ENCODE measurements at places on chromosomes 1 and 21.

DNA sequence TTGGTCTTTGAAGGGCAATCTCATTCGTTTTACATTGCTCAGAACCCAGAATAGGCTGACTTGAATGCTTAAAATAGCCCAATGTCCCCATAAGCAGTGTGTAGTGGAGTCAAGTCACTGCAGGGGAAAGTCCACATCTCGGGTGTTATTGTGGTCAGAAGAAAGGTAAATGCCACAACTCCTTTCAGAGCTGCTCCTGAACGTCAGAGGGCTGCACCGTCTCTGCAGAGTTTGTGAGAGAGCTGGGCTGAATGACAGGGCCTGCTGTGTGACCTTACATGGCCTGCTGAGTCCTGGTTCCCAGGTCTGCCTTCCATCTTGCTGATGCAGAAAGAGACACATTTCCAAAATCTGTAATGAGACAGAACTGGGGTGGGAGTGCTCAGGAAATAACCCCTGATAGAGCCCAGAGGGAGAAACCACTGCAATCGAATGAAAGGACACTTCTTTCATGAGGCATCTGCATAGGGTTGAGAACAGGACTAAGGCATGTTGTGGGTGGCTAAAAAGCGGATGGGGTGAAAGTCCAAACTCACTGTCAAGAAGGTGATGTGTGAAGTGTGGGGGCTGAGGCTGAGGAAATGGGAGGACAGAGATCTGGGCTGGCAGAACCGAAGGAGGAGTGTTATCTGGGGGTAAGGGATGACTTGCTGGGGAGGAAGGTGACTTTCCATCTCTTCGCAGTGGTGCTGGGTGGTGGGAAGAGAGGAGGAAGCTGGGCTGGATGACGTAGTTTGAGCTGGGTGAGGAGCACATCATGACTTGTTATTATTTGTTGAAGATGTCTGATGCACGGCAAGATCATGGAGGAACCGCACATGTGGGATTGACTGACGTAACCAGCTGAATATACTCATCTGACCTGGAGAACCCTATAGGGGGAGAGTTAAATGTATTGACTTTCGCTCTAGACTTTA lies 33.7 kb downstream of the XCL2 start:
- peak overlapping the region; percentile 98 for H3K27ac ChIP-seq
- peak; percentile 50 for DNase-seq
- no peaks in the 10 kb centered on the region for H3K27me3 ChIP-seq
- peaks cover 63% of the 10 kb centered on the region for H3K4me1 ChIP-seq
- no peak overlapping the region for H3K4me3 ChIP-seq
- no peaks in the 10 kb centered on the region for H3K36me3 ChIP-seq

DNA sequence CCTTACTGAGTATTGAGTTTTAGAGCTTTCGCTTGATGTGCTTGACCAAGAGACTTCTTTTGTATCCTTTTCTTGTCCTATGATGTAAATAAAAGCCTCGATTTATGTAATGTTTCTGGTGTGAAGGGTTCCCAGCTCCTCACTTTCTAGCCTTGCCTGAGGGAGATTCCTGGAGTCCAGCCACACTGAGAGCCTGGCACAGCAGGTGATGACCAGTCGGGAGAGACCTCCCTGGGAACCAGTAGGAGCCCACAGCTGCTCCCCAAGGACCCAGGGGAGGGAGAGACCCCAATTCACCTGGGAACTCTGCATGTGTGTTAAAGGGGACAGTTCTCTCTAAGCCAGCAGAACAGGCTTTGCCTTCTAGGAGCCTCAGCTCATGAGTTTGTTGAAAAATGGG lies 8.9 kb downstream of the C1orf115 start:
- no peak overlapping the region for H3K27ac ChIP-seq
- no peaks in the 10 kb centered on the region for H3K36me3 ChIP-seq
- no peak for DNase-seq

- no peaks in the 10 kb centered on the region for H3K36me3 ChIP-seq
- DNase-seq = no peak
- peaks cover 17% of the 10 kb centered on the region for H3K4me1 ChIP-seq
- H3K4me3 ChIP-seq = no peak overlapping the region
- H3K27ac ChIP-seq = peak overlapping the region; percentile 67
These were observed 148.4 kb downstream of the COP1 start for GRCh38 chr1:176058686-176059085.

DNA sequence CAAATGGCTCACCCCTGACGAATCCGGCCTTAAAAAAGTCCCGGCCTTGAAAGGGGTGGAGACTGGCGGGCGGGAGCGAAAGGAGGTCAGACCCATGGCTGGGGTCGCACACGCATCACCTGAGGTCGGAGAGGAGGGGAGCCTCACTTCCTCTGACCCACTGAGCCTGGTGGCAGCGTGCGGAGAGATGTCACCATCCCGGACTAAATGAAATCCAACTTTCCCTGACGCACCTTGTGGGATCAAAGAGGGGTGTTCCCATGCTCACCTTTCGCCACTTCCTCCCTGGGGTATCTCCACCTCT lies 709 bp upstream of the SLC41A1 start:
- H3K4me1 ChIP-seq = peaks cover 30% of the 10 kb centered on the region
- H3K27ac ChIP-seq = peak overlapping the region; percentile 69
- DNase-seq = no peak
- H3K36me3 ChIP-seq = peaks cover 4% of the 10 kb centered on the region
- H3K27me3 ChIP-seq = no peaks in the 10 kb centered on the region

GRCh38 chr1:203871114-203871880 lies 9.9 kb downstream of the SNRPE start:
- H3K36me3 ChIP-seq = peaks cover 24% of the 10 kb centered on the region
- H3K27ac ChIP-seq = no peak overlapping the region
- H3K4me3 ChIP-seq = no peak overlapping the region
- H3K27me3 ChIP-seq = no peaks in the 10 kb centered on the region

DNA sequence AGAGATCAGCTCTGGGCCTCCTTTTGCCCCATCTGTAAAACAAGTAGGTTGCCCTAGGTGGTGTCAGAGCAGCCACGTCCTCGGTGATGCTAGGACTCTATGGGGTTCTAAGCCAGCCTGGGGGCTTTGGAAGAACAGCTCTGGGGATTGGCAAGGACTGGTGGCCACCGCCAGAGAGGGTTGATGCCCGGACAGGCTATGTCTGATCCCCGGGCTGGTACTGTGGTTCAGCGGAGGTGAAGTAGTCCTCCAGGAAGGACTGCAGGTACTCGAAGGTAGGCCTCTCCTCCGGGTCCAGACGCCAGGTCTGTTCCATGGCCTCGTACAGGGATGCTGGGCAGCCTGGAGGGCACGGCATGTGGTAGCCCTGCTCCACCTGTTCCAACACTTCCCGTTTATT lies 8.8 kb upstream of the AHDC1 start:
- no peak overlapping the region for H3K27ac ChIP-seq
- H3K36me3 ChIP-seq = no peaks in the 10 kb centered on the region
- H3K4me3 ChIP-seq = no peak overlapping the region
- peaks cover 5% of the 10 kb centered on the region for H3K4me1 ChIP-seq
- DNase-seq = no peak

DNA sequence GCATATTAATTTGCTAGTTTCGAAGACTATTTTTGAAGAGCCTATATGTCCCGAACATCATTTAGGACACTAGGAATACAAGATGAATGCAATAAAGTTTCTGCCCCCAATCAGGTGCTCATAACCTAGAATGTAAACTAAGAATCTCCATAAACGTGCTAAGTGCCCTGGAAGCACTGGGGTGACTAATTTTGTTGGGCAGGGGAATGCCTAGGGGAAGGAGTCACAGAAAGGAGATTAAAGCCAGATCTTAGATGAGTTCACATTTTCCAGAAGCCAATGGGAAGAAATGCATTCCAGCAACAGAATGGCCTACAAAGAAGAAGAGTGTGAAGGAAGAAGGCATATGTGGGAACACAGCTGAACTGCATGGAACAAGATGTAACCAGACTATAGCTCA lies 19.5 kb downstream of the SCYL3 start:
- DNase-seq = peak; percentile 33
- H3K4me3 ChIP-seq = no peak overlapping the region

DNA sequence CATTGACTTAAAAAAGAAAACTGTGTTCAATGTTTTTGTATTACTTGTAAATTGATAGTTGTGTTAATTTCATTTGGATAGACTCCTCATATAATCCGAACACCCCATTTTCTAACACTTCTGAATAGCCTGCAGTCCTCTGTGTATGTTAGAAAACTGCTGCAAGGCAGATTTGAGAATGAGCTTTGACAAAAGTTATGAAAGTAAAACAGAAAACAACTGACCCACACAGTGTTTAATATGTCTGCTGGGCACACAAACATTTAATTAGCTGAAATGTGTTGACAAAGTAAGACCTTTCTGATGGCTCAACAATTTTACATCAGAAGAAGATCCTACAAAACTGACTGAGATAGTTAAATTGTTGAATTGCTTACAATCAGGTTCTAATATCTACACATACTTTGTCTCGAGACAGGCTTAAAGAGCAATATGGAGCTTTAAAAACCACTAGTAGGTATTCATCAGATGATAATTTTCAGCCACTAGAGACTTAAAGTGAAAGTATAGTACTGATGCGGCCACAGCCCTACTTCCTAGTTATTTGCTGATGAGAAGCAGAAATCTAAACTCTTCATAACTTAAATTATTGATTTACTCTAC lies 40.0 kb upstream of the PRMT6 start:
- H3K4me3 ChIP-seq = no peak overlapping the region
- H3K27me3 ChIP-seq = no peaks in the 10 kb centered on the region
- DNase-seq = no peak
- H3K36me3 ChIP-seq = no peaks in the 10 kb centered on the region

- no peaks in the 10 kb centered on the region for H3K4me1 ChIP-seq
- H3K27me3 ChIP-seq = no peaks in the 10 kb centered on the region
- H3K4me3 ChIP-seq = peak overlapping the region; percentile 74
- no peak for DNase-seq
- no peak overlapping the region for H3K27ac ChIP-seq
These were observed 926 bp upstream of the MRPL55 start for GRCh38 chr1:228109962-228110488.

DNA sequence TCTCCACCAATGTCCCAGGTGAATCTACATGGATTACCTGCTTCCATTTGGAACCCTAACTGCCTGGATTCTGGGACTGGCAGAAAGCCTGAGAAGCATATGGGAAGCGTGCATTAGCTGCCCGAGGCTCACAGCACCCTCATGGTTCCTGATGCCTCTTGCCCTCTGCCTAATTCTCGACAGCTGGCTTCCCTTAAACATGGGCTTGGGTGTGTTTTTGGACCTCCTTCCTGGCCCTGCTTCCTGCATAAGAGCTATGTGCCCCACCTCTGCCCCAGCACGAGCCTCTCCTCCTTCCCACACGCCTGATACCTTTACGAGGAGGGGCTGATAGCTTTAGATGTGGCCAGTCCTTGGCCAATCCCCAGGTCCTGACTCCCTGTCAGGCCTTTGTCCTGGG lies 152.4 kb upstream of the HMGB4 start:
- no peak for DNase-seq
- no peaks in the 10 kb centered on the region for H3K36me3 ChIP-seq
- no peak overlapping the region for H3K4me3 ChIP-seq
- H3K27me3 ChIP-seq = no peaks in the 10 kb centered on the region
- no peaks in the 10 kb centered on the region for H3K4me1 ChIP-seq
- no peak overlapping the region for H3K27ac ChIP-seq

GRCh38 chr1:232630894-232631195 lies 912 bp upstream of the SIPA1L2 start:
- H3K27me3 ChIP-seq = no peaks in the 10 kb centered on the region
- H3K36me3 ChIP-seq = no peaks in the 10 kb centered on the region
- H3K4me1 ChIP-seq = peaks cover 11% of the 10 kb centered on the region
- DNase-seq = no peak
- peak overlapping the region; percentile 87 for H3K27ac ChIP-seq

- no peak overlapping the region for H3K27ac ChIP-seq
- H3K4me1 ChIP-seq = no peaks in the 10 kb centered on the region
- no peaks in the 10 kb centered on the region for H3K36me3 ChIP-seq
- no peaks in the 10 kb centered on the region for H3K27me3 ChIP-seq
- H3K4me3 ChIP-seq = no peak overlapping the region
These were observed 33.7 kb upstream of the NEK7 start for GRCh38 chr1:198123133-198123532.

- no peaks in the 10 kb centered on the region for H3K36me3 ChIP-seq
- no peak for DNase-seq
- H3K4me3 ChIP-seq = no peak overlapping the region
- peak overlapping the region; percentile 48 for H3K27ac ChIP-seq
- H3K27me3 ChIP-seq = no peaks in the 10 kb centered on the region
- no peaks in the 10 kb centered on the region for H3K4me1 ChIP-seq
These were observed 48.5 kb downstream of the COL18A1 start for GRCh38 chr21:45453308-45453950.

DNA sequence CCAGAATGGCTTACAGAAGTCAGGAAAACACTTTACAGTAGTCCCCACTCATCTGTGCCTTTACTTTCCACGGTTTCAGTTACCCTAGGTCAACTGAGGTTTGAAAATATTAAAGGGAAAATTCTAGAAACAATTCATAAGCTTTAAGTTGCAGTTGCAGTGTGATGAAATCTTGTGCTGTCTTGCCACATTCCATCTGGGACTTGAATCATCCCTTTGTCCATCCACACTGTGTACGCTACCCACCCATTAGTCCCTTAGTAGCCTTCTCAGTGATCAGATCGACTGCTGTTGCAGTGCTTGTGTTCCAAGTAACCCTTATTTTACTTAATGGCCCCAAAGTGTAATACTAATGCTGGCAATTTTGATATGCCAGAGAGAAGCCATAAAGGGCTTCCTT lies 30.5 kb downstream of the ZCCHC17 start:
- H3K4me1 ChIP-seq = peaks cover 14% of the 10 kb centered on the region
- no peak overlapping the region for H3K27ac ChIP-seq
- DNase-seq = no peak
- no peak overlapping the region for H3K4me3 ChIP-seq
- H3K36me3 ChIP-seq = no peaks in the 10 kb centered on the region

GRCh38 chr1:3795453-3796214 lies 664 bp downstream of the LRRC47 start:
- peaks cover 9% of the 10 kb centered on the region for H3K27me3 ChIP-seq
- H3K4me3 ChIP-seq = peak overlapping the region; percentile 90
- DNase-seq = no peak
- H3K4me1 ChIP-seq = peaks cover 7% of the 10 kb centered on the region

- peak; percentile 50 for DNase-seq
- peak overlapping the region; percentile 94 for H3K27ac ChIP-seq
- no peaks in the 10 kb centered on the region for H3K27me3 ChIP-seq
- peaks cover 31% of the 10 kb centered on the region for H3K4me1 ChIP-seq
- H3K36me3 ChIP-seq = no peaks in the 10 kb centered on the region
- no peak overlapping the region for H3K4me3 ChIP-seq
These were observed 11.0 kb upstream of the VCAM1 start for GRCh38 chr1:100708476-100709062.

DNA sequence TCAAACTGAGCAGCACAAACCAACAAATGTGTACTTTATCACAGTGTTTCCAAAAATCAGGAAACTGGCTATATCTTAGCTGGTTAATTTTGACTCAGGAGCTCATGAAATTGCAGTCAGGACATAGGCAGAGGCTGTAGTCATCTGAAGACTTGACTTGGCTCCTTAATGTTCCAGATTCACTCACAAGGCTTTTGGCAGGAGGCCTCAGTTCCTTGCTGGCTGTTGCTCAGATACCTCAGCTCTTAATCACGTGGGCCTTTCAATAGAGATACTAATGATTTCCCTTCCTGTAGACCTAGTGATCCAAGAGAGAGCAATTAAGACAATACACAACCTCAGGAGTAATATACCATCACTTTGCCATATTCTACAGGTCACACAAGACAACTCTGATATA lies 537.7 kb downstream of the BRINP3 start:
- H3K36me3 ChIP-seq = no peaks in the 10 kb centered on the region
- no peaks in the 10 kb centered on the region for H3K27me3 ChIP-seq
- H3K27ac ChIP-seq = no peak overlapping the region
- H3K4me1 ChIP-seq = no peaks in the 10 kb centered on the region
- DNase-seq = peak; percentile 50

- peaks cover 10% of the 10 kb centered on the region for H3K36me3 ChIP-seq
- H3K27me3 ChIP-seq = no peaks in the 10 kb centered on the region
These were observed 86.0 kb downstream of the PBX1 start for GRCh38 chr1:164644774-164645644.

All from cardiac muscle cell (in vitro differentiated cells and primary cell).